LNCaP clone FGC (cell line): ENCODE measurements at places on chromosomes 13 and 19.

DNA sequence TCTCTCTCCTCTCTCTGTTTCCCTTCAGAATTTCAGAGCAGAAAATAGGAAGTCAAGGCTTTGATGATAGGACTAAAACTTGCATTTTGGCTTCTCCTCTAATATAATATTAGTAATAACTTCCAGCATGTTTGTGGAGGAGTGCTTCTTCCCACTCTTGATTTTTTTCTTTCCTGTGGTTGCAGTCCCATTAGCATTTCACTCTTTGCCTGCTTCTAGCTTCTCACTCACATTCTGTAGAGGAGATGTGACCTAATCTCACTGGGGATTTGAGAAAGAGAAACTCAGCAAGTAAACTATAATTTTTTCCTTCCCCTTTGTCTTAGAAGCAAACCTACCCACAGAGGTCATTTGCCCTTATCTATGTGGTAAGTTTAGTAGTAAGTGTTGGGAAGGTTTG is 169.4 kb upstream of the HTR2A start:
- no peak for DNase-seq

DNA sequence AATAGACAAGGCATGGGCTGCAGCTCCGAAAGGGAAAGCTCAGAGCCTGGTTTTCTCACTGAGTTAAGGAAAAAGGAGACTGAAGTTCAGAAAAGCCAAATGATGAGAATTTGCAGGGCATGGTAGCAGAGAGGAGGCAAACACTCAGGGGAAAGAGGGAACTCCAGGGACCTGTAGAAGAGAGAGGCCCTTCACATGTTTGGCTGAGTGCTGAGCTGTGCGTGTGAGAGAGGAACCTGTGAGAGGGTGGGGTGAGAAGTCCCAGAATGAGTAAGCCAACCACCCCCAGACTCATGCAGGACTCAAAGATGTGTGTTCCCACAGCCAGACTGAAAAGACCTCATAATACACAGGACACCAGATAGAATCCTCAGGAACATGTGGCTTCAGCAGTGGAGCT is 2.8 kb upstream of the CRYL1 start:
- DNase-seq = no peak

- no peak for DNase-seq
These were observed 15.1 kb downstream of the CC2D1A start for GRCh38 chr19:13920940-13921747.

- DNase-seq = no peak
These were observed 804 bp upstream of the MIER2 start for GRCh38 chr19:345320-345879.

GRCh38 chr19:47056411-47056810 is 8.0 kb upstream of the TMEM160 start:
- DNase-seq = no peak

DNA sequence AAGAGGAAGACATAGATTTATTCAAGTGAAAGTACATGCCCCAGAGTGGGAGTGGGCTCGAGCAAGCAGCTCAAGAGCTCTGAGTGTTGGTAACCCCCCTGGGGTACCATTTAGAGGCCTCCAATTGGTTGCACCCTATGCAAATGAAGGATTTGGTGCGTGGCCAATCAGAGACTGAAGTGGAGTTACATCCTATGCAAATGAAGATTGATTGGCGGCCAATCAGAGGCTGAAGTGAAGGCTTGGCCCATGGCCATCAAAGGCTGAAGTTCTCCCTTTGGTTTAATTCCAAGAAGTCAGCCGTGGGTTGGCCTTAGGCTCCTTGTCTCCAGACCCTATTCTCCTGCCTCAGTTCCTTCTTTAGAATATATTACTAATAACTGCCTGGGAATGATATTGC is 12.9 kb upstream of the IGFL1 start:
- no peak for DNase-seq

DNA sequence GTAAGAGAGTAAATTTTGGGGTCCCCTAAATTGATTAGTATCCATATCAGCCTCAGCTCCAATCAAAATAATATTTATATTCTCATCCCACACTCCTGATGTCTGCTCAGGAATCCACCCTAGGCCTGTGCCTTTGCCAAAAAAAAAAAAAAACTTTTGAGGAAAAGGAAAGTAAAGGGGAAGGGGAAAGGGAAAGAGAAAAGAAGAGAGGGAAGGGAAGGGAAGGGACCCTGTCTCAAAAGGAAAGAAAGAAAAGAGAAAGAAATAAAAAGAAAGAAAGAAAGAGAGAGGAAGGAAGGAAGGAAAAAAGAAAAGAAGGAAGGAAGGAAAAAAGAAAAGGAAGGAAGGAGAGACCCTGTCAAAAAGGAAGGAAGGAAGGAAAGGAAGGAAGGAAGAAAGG is 91.8 kb upstream of the CACNA1A start:
- no peak for DNase-seq
